NCI-H1930 (cell line): ENCODE measurements at places on chromosomes 16 and 17.

DNA sequence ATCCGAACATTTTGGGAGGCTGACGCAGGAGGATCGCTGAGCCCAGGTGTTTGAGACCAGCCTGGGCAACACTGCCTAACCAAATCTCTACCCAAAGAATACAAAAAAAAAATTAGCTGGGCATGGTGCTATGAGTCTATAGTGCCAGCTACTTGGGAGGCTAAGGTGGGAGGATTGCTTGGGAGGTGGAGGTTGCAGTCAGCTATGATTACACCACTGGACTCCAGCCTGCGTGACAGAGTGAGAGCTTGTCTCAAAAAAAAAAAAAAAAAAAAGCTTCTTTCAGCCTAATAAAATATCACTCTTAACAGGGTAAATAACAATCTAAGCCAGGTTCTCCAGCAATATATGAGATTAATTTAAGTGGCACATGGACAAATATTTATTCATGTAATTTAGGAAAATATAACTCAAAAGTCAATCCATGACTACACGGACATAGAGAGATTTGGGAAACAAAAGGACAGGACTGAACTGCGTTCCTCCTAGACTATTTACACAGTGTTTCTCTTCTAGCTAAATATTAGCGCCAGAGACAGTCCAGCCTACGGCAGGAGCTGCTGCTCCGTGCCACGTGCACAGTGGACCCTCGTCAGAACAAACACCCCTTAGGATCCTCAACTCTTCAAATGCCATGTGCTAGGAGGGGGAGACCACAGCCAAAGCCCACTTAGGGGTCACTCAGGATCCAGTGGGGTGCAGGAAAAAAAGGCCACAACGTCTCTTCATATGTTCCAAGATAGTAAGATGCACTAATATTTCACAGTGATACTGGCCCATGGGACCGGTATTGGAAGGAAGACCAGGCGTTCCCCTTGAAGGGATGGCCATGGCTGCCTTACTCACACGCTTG lies 8.7 kb downstream of the USP36 start:
- no peak for DNase-seq

DNA sequence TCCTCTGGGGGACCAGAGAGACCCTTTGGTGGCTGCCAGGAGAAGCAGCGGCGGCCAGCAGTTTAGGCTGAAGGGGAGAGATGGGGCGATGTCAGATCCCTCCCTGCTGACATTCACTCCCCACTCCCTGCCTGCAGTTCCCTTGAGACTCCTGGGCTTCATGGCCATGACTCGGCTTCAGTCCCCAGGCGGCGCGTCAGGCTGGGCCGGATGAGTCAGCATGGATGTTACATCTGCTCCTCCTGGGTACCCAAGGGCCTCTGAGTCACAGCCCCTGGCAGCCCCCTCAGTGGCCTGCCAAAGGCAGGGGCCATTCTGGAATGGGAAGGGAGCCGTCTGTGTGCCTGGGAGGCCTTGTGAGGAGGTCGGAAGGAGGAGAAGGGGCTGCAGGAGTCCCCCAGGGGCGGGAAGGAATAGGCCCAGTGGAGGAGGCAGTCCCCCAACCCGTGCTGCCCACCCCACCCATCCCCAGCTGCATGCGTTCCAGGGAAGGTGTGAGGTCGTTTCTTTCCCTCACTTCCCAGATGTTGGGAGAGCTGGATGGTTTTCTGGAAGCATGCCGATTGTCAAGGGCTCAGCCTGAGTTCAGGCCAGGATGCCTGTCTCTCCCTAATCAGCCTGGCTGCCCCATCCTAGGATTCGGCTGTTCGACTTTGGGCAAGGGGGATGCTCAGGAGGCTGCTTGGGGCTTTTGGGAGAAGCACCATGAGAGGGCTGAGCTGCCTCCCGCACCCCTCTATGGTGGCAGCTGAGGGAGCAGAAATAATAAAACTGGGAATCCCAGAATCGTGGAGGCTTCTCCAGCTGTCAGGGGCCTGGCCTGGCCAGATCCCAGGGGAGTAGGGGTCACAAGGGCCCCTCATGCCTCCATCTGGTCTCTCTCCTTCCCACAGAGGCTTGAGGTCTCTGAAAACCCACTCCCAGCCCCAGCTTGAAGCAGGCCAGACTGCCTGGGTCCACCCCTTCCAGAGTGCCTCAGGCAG lies 9.7 kb downstream of the RHBDL3 start:
- DNase-seq, result peak; percentile 10

GRCh38 chr16:27618606-27619327 lies 68.8 kb downstream of the KATNIP start:
- DNase-seq, result no peak

DNA sequence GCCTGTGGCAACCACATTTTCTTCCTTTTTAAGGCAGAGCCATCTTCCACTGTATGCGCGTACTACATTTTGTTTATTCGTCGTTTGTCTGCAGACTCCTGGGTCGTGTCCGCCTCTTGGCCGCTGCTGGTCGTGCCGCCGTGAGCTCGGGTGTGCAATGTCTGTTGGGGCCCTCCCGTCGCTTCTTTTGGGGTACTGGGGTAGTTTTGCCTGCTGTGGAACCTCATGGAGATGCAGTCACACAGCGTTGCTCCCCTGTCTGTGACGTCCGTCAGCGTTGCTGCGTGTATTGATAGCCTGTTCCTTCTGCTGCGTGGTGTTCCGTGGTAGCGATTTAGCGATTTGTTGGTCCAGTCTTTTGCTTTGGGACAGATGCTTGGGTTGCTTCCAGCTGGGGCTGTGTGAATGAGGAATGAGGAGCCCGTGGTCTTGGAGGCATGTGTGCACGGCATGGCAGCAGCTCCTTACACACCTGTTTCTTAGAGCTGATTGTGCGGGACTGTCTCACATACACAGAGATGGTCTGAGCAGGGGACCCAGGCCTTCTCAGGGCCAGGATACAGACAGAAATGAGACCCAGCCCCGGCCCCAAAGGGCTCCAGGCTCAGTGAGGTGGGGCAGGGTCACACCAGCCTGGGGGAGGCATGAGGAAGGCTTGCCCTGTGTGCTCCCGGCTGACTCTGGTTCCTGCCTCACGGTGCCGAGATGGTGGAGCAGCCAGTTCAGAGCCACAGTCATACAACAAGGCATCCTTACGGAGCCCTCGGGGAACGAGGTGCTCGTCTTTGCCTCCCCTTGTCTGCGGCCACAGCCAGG lies 78.4 kb upstream of the GSE1 start:
- DNase-seq, result no peak

DNA sequence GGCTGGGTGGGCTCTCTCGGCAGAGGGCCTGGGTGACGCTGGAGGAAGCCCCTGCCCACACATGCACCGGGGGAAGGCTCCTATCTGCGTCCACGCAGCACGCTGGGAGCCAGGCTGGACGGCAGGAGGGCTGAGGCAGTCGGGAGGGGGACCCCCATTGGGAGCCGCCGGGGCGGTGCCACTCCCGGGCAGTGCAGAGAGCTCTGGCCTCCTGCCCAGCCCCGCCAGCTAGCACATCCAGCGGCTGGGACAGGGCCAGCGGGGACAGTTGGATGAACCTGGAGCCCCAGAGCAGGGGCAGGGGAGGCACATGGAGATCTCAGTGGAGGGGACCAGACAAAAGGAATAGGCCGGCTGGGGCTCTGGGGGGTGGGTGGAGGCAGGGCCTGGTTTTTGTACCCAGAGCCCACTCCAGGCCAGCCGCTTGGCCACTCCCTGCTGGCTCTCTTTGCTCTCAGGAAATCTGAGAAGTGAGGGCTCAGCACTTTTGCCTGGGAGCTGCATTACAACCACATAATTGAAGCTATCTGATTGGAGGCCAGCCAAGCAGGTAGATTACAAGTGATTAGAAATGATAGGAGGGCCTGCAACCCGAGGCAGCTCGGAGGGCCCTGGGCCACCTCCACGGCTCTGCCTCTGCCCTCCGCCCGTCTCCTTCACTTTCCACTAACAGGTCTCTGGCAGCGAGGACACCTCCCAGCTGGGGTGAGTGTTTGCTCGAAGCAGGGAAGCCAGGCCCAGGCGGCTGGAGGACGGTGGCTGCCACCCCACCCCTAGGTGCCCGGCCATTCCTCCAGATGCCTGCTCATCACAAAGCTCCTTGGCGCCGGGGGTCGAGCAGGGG lies 40.1 kb downstream of the ENGASE start:
- no peak for DNase-seq

- no peak for DNase-seq
Observed at GRCh38 chr16:31874366-31875111, 932 bp downstream of the ZNF267 start.

DNA sequence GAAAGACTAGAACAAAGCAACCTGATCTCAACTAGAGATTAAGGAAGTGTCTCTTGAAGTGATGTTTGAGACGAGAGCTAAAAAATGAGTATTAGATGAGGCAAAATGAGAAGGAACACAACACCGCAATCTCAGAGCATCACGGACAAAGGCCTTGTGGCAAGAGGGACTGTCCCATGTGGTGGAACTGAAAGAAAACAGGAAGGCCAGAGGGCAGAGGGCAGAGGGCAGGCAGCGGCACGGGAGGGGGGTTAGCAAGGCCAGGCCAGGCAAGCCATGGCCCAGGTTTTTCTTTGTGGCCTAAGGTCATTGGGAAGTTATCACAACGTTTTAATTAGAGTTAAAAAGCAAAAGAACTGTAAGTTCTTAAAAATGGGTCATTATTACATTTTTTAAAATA lies 22.5 kb downstream of the RPA1 start:
- no peak for DNase-seq

DNA sequence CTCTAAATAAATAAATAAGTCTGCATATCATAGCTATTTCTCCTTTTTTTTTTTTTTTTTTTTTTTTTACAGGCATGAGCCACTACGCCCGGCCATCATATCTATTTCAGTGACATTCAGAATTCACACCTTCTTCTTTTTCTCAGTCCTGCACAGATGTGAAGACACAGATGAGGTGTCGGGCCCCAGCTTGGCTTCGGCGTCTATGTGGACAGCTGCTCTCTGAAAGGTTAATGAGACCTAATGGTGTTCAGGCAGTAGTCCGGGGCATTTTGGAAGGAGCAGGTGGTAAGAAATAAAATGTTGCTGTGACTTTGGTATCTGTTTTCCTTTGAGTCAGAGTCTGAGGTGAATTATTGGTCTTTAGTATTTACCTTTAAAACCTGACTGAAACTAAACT lies 23.6 kb downstream of the TANGO6 start:
- no peak for DNase-seq

DNA sequence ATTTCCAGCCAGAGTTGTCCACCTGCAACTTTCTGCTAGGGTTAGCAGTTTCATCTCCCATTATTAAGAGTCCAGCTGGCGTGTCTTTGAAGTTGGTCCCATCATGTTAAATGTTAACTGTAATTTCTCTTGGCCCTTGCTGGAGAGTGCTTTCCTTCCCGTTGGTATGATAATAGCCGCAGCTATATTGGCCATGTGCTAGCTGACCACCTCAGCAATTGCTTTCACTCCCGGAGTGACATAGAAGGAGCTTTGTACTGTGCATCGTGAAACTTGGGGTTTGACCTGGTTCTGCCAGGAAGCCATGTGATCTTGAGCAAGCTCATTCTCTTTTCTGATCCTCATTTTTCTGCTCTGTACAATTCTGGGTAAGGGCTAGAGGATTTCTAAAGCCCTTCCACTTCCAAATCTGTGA lies 81.0 kb upstream of the TBX2 start:
- no peak for DNase-seq

- DNase-seq, result no peak
Observed at GRCh38 chr17:72501404-72502370, 380.9 kb downstream of the SOX9 start.

GRCh38 chr17:37827905-37828650 lies 83.2 kb upstream of the HNF1B start:
- no peak for DNase-seq

DNA sequence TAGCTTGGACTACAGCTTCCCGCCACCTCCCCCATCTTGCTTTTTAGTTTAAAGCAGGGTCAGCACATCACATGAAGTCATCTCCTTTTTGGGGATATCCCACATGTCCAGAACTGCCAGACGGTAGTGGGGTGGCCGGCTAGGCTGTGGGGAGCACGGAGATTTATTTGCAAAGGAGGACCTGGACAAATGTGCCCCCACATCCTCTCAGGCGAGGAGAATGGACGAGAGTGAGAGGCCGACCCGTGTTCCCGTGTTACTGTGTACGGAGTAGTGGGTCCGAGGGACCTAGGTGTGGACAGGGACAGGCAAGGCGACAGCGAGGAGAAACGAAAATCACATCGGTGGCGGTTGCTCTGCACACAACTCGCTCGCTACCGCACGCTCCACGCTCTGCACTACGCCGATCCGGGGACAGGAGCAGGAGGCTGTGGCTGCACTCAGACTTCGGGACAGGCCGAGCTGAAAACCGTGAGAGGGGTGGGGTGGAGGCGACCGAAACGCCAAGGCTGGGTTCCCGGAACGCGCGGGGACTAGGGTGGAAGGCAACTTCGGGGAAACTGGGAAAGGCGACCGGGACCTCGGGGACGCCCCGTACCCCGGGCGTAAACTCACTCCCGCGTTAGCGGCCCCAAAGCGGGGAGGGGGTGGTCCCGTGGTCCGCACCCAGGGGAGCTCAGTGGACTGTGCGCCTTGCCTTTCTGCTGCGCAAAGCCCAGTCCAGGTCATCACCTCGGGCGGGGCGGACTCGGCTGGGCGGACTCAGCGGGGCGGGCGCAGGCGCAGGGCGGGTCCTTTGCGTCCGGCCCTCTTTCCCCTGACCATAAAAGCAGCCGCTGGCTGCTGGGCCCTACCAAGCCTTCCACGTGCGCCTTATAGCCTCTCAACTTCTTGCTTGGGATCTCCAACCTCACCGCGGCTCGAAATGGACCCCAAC lies at the start of gene MT1A:
Gene MT1A (plus strand): TSS at position 853 of the 937 bp plus-strand sequence. CDS start 73 bp downstream, at position 926.
- DNase-seq, result no peak
